NCI-H446 treated with DMSO at 0.1 percent for 48 hours (cell line): ENCODE measurements at places on chromosomes 5 and 9.

DNA sequence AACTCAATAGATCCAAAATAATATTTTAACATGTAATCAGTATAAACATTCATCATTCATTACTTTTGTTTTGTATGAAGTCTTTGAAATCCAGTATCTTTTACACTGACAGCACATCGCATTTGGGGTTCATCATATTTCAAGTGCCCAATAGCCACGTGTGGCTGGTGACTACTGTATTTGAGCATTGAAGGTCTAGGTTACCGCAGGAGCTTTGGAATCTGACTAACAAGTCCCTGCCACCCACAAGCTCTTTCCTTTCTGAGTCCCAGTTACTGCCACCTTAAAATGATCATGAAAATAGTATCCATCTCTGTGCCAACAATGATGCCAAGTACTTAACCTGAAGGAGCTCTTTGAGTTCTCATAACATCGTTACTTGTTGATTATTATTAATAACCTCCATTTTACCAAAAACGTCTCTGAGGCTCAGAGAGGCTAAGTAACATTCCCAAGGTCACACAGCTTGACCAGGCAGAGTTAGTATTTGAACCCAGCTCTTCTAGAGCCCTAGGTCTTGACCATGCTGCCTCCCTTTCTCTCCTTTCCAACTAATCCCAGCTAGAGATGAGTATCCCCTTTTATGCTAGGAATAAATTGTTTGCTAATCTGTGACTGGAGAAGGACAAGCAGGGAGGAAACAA, 24.2 kb downstream of the ARHGEF37 start:
- no peak for DNase-seq

DNA sequence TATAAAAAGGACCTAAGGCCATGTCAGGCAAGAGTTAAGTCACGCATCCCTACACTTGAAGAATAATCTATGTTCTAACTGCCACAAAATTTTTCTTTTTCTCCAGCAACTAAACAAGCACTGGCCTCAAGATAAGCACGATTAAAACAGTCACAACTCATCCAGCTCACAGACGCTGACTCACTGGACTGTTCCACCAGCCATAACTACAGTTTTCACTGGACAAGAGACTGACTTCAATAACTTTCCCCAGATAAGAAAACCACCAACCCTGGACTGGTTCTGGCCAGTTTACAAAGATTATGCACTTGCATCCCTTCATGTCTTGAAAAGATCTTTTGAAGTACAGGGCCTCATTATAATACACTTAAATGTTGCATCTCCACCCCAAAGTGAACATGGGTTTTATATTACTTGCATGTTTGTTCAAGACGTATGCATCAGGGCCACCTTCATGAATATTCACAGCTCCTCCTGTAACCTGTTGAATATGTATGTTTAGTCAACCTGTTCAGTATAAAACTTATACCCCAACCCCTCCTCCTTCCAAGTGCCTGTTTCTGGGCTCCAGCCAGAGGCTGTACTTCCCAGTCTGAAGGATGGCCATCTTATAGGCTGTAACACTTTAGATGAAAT, 129.3 kb upstream of the EPB41L4A start:
- DNase-seq = no peak

GRCh38 chr9:28439688-28440087, 866.4 kb upstream of the C9orf72 start:
- DNase-seq = no peak

- no peak for DNase-seq
Observed at GRCh38 chr5:136188859-136189258, 4.1 kb downstream of the SMIM32 start.

DNA sequence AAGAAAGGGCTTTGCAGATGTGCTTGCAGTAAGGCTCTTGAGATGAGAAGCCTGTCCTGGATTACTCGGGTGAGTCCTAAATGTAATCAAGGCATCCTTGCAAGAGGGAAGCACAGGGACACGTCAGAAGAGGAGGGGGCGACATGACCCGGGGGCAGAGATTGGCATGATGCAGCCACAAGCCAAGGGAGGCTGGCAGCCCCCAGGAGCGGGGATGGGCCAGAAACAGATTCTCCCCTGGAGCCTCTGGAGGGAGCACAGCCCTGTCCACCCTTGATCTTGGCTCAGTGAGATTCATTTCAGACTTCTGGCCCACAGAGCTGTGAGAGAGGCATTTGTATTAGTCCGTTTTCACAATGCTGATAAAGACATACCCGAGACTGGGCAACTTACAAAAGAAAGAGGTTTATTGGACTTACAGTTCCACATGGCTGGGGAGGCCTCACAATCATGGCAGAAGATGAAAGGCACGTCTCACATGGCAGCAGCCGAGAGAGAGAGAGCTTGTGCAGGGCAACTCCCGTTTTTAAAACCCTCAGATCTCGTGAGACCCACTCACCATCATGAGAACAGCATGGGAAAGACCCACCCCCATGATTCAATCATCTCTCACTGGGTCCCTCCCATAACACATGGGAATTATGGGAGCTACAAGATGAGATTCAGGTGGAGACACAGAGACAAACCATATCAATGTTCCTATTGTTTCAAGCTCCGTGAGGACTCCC, 76.1 kb downstream of the ADAMTS2 start:
- DNase-seq = no peak

- no peak for DNase-seq
Observed at GRCh38 chr5:115237066-115237465, 25.6 kb downstream of the PGGT1B start.

- DNase-seq = peak; percentile 99
Observed at GRCh38 chr5:35308421-35308820, 78.1 kb upstream of the PRLR start.

- DNase-seq = no peak
Observed at GRCh38 chr9:128298535-128299482, 22.7 kb downstream of the SWI5 start.
